ENCODE measurements at places on chromosomes 11 and 22.
A peak's percentile ranks its signal among the peaks of the same experiment; 100 is the strongest.

DNA sequence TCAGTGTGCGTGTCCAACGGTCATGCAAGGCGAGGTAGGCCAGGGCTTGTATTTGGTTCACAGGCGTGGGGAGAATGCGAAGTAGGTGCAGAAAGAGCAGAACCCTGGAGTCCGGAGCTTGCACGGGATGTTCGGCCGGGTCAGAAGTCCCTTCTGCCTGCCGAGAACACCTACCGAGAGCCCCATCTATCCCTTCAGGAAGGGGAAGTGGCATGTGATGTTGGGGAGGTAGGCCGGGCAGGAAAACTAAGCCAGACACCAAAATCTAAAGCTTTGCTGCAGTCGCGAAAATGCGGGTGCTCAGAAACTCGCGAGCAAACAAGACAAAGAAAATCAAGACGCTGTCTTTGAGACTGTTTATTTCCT lies 435 bp upstream of the TAF6L start:
- DNase-seq = no peak

DNA sequence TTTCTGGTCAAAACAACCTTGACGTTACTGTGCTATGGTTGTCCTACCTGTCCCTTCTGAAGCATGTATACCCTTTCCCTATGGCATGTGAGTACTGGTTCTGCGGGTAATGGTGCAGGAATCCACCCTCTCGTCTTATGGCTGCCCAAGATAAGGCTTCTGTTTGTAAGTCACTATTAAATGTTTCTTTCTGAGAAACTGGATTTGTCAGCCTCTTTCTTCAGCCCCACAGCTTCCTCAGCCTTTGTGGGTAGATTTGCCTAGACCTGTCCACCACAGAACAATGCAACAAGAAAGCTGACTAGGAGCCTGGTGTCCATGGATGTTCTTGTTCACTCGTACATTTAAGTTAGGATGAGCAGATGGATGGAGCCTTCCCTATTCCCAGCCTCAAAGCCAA lies 14.4 kb downstream of the MMP7 start:
- no peak for DNase-seq

GRCh38 chr11:92211576-92212167 lies 12.9 kb upstream of the FAT3 start:
- no peak for DNase-seq

GRCh38 chr11:85182441-85183387 lies 444.4 kb downstream of the DLG2 start:
- DNase-seq = no peak

DNA sequence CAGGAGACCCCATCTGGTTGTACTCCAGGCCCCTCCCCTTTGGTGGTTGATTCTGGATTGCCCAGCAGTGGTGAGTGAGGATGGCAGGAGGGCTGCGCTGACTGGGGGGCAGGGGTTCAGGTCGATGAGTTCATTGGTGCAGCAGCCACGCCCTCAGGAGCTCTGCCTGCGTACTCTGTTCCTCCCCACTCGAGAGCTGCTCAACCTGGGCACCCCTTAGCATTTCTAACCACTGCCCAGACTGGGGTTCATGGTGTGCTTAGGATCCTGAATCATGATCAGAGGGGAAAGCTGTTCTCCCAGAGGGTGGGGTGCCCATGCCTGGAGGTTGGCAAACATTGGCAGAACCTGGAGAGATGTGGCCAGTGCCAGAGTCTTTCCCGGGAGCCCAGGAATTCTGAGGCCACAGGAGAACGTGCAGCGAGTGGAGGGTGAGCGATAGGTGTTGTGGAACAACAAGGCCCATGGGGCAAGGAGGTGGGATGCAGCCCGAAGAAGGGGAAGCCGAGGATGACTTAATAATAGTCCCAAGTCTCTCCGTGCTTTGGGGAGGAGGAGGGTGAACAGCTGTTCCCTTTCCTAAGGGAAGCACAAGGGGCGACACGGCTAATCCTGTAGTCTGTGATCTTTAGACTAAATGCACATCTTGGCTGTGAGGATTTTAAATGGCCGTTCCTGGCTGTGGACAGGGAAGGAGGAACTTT lies 75.5 kb downstream of the SCN3B start:
- peak; percentile 55 for DNase-seq

DNA sequence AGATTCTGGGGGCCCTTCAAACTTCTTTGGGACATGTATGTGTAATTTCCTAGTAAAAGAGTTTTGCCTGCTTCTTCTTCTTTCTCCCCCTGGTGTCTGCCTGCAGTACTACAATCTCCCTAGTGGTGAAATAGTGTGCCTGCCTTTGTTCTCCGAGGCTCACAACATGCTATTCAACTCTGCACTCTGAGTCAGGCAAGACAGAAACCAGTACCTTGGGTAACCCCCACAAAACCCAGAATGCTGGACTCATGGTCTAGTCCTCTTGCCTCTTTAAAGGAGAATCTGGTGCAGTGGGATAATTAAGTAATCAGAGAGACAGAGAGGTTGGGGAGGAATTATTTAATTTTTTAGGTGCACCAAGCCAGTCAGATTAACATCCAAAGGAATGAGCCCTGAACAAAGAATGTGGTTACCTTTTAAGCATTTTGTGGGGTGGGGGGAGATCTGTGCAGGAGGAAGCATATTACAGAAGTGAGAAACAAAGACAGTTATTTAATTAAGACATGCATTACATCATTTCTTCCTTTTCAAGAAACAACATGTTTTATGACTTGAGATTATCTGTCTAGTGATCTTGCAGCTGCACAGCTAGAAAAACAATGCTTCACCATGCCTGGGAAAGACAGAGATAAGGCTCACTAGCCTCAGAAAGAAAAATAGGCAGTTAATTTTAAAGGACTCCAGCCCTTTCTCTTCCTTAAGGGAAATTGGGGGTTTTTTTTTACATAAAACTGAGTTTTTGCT lies 11.0 kb upstream of the MS4A6A start:
- DNase-seq = no peak

DNA sequence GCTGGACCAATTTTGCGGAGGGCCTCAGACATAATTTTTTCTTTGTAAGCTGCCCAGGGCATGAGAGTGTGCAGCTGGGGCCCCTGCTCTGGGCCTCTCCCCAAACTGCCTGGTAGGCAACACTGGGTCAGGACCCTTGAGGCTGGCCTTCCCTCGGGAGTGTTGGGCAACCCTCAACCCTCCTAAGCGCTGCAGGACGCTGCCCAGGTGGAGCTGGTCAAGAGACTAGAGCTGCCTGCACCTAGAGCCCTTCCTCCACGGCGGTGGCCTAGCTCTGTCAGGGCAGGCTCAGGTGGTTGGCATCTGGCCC lies 505 bp upstream of the TMEM132A start:
- no peak for DNase-seq

DNA sequence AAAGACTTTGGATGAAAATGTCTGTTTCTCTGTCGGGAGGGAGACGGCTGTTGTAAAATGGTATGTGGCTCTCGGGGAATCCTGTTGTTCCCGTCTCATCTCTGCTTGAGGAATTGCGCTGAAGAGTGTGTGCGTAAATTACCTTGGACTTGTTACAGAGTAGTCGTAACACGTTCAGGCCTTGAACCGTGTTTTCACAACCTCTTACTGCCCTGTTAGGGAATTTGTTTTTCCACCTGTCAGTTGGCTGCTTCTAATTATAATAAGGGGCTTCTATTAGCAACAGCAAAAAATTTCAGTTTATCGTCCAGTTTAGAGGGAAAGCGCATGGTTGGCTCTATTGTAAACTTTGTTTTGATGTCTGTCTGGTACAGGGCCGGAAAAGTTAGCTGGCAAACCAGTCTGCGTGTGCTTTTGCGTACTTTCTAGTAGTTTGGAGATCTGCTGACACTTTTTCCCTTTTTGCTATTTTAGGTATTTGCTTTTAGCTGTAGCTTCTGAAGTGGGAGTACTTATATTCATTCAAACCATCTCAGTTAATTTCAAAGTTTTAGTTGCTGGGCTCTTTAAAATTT lies 1.5 kb downstream of the HIPK3 start:
- DNase-seq = no peak

DNA sequence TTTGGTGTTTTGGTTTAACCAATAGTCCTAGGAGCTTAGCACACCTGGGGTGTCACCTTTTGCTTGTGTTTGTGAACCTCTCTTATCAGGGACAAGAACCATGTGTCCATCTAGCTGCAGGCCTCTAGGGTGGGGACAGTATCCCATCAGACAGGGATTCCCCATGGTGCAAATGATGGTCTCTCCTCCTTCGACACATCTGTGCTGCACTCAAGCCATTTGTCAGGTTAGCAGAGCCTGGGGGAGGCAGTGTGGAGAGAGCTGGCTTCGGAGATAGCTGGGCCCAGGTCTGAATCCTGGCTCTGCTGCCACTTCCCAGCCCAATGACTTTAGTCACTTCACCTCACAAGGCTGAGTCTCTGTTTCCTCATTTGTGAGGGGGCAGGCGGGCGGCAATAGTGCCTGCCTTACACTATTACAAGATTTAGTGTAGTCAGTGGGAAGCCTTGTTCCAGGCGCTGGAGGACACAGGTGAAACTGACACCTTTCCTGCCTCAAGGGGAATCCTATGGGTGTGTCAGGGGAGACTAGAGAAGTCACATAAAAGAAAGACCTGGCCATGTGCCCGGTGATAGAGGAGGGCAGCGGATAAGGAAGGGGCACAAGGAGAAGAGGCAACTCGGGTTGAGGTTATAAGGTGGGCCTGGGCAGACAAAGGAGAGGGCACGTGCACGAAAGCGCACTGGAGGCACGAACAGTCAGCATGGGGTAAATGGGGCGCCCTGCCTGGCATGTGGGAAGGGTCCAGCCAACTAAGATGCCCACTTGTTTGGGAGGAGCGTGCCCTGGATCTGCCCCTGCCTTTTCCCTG lies 12.6 kb downstream of the KLHL35 start:
- no peak for DNase-seq

DNA sequence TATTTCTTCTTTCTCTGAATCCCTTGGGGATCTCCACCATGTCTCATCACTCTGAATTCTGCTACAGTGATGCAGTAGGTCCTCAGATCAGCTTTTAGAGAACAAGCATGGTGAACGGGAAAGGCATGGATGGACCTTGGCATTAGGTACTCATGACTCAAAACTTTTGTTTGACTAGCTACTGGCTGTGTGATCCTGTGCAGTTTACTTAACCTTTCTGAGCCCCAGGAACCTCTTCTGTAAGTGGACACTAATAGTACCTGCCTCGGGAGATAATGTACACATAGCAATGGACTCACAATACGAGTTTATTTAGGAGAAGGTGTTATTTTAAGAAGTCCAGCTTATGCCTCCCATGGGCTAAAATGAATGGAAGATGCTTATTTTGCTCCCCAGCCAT lies 184.7 kb upstream of the TBCEL start:
- DNase-seq = no peak

GRCh38 chr11:256952-257737 lies 20.4 kb downstream of the PSMD13 start:
- DNase-seq = no peak

DNA sequence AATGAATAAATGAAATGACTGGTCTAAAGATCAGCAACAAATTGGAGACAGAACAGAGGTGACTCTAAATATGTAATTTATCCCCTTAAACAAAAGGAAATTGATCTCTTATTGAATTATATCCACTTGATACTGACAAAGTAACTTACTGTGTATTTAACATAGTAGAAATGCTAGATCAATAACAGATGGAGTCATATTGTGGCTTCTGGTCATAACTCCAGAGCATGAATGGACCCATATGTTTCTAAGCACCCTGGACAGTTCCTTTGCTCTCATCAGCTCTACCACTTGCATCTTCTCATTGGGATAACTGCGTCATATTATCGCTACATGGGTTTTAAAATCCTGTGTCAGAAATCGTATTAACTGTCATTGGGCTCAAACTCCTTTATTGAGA lies 222.3 kb downstream of the ETS1 start:
- no peak for DNase-seq

DNA sequence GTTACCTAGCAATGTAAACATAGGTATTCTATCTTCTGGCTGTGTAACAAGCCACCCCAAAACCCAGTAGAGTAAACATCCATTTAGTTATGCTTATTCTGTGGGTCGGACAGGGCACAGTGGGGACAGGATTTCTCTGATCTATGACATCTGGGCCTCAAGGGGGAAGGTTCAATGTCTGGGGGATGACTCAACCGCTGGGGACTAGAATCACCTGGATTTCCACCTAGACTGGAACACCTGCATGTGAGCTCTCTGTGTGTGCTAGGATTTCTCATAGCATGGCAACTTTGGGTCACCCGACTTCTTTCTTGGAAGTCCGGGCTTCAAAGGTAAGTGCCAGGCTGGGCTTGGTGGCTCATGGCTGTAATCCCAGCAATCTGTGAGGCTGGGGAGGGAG lies 36.5 kb upstream of the MICAL2 start:
- DNase-seq = no peak

DNA sequence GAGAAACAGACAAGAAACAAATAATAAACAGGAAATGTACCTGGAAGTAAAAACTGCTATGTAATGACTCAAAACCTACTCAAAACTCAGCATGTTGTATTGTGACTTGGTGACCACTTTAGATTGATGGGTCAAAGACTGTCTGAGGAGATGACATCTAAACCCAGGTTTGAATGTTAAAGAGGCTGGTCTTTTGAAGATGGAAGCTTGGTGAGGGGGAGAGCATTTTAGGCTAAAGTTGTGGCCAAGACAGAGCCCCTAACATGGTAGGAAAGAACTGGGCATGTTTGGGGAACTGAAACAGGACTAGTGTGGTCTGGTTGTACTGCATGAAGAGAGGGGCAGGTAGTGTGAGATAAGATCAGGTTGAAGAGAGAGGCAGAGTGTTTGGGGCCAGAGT lies 85.3 kb upstream of the MYO18B start:
- DNase-seq = no peak

DNA sequence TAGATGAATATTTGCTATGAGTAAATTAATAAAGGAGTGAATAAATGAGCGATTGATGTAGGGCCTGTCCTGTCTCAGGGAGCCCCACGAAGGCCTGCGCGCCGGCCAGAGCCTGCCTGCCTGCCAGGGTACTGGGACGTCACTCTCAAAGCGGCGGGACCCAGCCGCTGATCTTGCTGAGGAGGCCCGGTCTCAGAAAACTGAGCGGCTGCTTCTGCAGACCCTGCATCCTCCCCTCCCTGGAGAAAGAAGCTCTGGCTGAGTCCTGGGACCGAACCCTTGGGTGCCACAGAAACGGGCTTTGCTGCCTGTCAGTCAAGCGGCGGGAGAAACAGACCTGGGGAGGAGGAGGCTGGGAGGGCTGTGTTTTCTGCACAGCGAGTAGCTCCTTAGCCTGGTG lies 91.6 kb upstream of the B3GAT1 start:
- peak; percentile 63 for DNase-seq

DNA sequence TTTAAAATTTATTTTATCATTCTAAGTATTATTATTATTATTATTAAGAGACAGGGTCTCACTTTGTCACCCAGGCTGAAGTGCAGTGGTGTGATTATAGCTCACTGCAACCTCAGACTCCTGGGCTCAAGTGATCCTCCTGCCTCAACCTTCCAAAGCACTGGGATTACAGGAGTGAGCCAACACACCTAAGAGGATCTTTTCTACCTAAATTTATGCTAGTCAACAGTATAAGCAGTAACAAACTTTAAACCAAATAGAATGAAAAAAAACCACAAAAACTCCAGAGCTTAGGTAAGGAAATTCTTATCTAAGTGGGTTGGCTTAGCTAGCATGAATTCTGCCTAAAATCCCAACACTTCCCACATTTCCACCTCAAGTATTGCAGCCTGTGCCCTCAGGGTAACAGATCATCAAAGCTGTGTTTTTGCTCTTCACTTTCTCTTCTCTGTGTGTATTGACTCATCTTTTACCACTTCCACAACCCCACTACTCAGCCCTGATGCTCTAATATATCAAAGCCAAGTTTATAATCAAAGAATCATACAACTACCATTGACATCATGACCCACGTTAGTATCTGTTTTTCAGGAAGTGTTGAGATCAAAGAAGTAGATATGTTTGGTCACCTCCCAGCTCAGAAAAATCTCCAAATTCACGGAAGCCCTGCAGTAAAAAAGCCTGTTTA lies 93.7 kb upstream of the SPON1 start:
- no peak for DNase-seq

GRCh38 chr11:46247659-46248058 lies 29.8 kb upstream of the CREB3L1 start:
- DNase-seq = no peak

All from cardiac septum (tissue), 1 donor.